Activated CD8-positive, alpha-beta memory T cell treated with anti-CD3 and anti-CD28 coated beads for 48 hours (primary cell): ENCODE measurements at places on chromosomes 3 and 15.

GRCh38 chr15:37094333-37094914 is 5.9 kb downstream of the MEIS2 start:
- DNase-seq = no peak

DNA sequence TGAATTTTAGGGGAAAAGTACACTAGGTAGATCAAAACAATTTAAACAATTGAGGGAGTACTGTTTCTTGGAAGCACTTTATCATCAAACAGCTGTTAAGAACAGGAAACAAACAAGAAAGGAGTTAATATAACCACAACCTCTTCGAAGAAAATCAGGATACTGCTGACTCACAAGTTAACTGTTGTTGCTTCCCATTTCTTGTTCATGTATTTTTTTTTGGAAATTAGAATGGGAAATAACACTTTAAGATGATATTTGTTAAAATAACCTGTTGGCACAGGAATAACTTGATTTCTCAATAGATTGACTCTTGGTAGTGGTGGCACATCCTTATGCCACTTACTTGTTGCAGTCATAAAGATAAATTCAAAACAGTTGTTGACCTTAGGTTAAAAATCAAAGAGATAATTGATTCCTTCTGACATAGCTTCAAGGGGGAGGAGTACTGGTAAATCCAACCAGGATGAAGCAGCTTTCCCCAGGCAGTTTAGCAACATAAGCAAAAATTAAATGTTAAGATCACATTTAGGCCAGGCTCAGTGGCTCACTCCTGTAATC is 3.3 kb downstream of the BNIP2 start:
- DNase-seq = no peak

GRCh38 chr15:75641603-75642002 is 1.6 kb upstream of the IMP3 start:
- DNase-seq = no peak

DNA sequence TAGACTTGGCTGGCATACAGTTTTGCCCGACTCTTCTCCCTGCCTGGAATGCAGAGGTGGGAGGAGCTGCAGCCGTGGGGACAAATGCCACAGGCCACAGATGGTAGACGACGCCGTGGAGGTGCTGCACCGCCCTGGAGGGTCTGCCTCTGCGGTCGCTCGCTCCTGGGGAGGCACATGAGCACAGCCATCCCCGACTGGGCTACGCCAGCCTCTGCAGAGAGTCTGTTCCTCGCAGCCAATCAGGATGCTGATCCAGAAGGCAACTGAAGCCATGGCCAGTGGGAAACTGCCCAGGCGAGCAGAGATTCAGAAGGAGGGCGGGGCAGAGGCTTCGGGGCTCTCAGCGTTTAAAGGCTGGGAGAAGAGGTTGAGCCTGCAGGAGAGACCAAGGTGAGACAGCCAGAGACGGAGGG is 11.9 kb upstream of the LRRC15 start:
- no peak for DNase-seq

GRCh38 chr15:63708126-63708772 is 111.1 kb downstream of the FBXL22 start:
- DNase-seq = no peak

DNA sequence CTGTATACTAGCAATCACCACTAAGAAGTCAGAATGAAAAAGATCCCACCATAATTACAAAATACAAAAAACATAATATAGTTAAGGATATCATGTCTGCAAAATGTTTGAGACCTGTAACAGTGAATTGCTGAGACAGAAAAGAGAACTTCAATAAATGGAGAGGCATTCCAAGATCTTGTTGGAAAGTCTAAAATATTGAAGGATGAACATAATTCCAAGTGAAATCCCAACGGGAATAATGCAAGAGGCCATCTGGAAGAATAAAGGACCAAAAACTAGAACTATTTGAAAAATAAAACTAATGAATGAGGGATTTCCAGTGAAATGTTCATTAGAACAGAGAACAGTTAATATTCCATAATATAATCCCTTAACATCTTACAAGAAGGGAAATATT is 110.9 kb downstream of the COL6A6 start:
- DNase-seq = no peak

GRCh38 chr3:13785853-13786436 is 93.9 kb downstream of the WNT7A start:
- DNase-seq = no peak
